Left ventricle myocardium inferior (tissue), 1 donor: ENCODE measurements at places on chromosomes 4 and X. TPM values are rescaled to one million over a fixed set of nuclear protein-coding genes. Genes with fewer than 3 reads are reported as not detected.
A peak's percentile ranks its signal among the peaks of the same experiment; 100 is the strongest.

The TECRL gene
- total RNA-seq: 1,086 TPM

The PRDM8 gene
- 0.66 TPM for total RNA-seq

The UGT2B17 gene
- not detected for total RNA-seq

The EDA gene
- total RNA-seq: 7.3 TPM

The FAM9C gene
- not detected for total RNA-seq

The AMTN gene
- total RNA-seq: not detected

The PAGE4 gene
- total RNA-seq: not detected

The TMEM35A gene
- total RNA-seq: not detected

GRCh38 chr4:173919196-173919595 is 364.3 kb downstream of the FBXO8 start:
- DNase-seq: no peak

DNA sequence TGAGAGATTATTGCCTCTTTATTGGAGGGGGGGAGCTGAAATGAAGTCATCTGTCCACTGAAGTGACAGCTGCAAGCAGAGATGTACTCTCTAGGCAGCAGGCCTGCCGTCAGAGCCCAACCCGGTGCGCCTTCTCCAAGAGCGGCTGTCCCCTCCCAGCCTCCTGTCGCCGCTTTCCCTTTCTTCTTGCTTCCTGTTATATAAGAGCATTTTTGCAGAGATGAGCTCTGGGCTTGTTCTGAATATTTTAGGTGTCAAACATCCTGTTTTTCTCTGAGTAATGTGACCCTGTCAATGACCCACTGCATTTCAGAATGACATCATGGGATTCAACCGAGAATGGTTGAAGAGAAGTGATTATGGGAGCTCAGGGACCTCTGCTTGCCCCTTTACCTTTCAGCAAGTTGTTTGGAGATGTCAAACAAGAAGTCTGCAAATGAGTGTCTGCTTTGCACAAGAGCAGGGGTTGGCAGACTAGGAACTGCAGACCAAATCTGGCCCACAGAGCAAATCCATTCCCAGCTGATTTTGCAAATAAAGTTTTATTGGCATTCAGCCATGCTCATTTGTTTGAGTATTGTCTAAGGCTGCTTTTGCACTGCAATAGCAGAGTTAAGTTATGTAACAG is 79.9 kb downstream of the SLC9A6 start:
- DNase-seq: peak; percentile 59

DNA sequence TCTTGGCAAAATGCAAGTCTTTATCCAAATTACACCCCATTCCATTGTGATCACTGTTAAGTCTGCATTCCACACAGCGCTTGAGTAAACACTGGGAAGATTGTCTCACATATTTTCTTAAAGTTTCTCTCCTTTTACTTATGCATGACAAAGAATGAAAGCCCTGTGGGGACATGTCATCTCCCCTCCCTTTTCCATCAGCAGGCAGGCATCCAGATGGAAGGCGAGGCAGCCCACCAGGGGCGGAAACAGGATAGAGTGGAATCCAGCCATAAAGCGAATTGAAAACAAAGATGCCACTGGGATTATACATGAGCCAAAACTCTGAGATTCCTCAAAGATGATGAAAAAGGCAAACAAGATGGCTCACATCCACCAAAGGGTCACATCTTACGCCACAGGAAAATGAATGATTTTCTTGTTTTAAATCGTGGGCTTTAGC is 78.2 kb downstream of the AFAP1 start:
- DNase-seq: peak; percentile 41

DNA sequence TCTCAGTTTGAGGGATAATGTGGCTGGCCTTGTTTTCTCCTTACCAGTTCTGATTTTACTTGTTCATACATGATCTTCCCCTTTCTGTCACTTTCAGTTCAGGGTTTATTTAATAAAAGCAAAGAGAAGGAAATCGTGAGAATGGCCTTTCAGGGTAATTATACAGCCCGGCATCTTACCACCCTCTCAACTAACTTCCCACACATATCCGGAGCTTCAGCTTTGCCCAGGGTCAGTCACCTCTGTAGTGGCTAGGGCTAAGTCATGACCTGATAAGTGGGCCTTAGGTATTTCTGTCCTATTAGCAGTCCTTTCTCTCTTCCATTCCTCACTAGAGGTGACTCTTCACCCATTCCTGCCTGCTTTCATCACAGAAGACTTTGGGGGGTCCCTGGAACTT is 15.8 kb downstream of the TRPC5 start:
- no peak for DNase-seq

DNA sequence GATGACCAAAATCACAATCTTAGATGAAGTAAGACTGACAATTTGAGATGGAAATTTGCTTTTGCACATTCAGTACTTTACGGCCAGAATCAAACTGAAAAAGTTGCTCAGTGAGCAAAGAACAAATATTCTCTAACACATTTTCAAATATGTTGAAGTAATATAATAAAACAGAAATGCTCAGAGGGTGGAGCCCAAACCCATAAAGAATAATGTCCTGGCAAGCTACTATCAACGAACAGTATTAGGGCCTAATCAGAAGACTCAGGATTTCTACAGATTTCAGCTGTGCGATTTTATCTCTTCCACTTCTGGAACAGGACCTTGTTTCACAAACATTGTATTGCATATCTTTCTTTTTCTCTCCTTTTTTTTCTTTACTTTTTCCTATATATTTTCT is 505.0 kb downstream of the TECRL start:
- no peak for DNase-seq

DNA sequence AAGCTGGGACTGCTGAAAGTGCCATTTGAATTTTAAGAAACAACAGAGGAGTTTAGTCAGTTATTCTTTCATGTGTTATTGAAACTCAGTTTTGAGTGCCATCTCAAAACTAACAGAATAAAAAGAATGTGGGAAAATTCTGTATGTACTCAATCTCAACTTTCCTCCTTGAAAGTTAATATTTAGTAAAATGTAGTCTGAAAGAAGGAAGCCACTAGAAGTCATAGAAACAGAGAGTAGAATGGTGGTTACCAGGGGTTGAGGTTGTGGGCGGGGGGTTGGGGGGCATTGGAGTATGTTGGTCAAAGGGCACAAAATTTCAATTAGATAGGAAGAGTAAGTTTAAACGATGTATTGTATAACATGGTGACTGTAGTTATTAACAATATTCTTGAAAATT is 628.3 kb upstream of the MAGEB2 start:
- DNase-seq: no peak

- no peak for DNase-seq
Observed at GRCh38 chr4:41133454-41134018, 80.8 kb downstream of the APBB2 start.

DNA sequence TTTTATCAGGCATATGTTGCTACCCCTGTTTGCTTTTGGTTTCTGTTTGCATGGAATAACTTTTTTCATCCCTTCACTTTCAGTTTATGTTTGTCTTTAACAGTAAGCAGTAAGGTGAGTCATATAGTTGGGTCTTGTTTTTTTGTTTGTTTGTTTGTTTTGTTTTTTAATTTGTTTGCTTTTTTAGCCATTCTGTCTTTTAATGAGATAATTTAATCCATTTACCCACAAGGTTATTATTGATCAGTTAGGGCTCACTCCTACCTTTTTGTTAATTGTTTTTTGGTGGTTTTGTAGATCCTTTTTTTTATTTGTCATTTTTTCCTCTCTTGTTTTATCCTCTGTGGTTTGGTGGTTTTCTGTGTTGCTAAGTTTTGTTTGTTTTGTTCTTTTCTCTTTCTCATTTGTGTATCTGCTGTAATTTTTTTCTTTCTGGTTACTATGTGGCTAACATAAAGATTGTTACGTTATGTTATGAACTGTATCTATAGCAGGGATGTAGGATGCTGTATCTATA is 379.5 kb upstream of the MAD2L1 start:
- DNase-seq: no peak

DNA sequence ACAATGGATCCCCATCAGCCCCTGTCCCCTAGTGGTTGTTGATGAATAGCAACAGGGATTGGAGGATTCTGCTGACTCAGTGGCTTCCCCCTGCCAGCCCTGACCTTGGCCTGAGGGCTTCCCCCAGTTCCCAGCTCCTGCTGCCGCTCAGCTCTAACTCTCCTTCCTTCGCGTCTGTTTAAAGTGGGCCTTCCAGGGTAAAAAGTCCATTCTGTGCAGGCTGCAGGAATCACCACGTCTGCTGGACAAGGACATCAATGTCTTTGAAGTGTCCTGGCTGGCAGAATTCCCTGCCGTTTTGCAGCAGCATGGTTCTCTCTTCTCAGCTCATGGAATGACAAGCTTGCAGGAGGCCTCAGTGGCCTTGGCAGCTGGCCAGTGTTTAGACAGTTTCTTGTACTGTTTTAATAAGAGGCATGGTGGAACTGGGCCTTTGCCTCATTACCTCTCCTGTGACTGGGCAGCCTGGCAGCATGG is 152.5 kb upstream of the STX18 start:
- DNase-seq: peak; percentile 43

DNA sequence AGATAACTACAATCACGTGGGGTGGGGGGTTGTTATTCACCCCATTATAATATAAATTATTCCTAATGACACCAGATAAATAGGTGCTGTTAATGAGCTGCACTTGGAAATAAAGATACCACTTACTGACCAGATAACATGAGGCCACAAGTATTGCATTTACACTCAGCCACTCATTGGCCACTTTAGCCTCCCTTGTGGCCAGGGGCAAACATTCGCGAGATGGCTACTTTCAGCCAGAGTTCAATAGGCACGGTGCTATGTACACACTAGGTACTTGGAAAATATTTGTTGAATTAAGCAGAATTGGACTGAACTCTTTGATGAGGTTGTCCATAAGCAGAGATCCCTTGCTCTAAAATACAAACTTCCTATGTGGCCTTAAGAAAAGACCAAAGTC is 713.7 kb upstream of the TENM3 start:
- no peak for DNase-seq

DNA sequence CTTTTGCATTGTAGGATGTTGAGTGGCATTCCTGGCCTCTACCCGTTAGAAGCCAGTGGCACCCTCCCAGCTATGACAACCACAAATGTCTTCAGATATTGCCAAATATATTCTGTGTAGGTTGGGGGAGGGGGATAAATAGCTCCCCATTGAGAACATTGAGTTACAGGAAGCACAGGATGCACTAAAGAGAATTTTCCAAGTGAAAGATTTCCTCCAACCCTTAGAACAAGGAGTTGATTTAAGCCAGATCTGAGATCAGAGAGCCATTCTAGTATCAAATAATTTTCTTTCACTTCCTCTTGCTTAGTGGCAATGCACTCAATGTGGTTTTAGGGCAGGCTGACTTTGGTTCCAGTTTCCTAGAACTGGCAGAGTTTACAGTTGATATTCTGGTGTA is 436.6 kb downstream of the C4orf33 start:
- no peak for DNase-seq

- DNase-seq: no peak
Observed at GRCh38 chrX:22105231-22105630, 73.1 kb downstream of the PHEX start.

- DNase-seq: no peak
Observed at GRCh38 chr4:19803406-19803805, 448.3 kb upstream of the SLIT2 start.

GRCh38 chr4:8162625-8163024 is 4.0 kb upstream of the ABLIM2 start:
- no peak for DNase-seq

GRCh38 chr4:144801731-144802130 is 155.8 kb downstream of the HHIP start:
- DNase-seq: no peak

DNA sequence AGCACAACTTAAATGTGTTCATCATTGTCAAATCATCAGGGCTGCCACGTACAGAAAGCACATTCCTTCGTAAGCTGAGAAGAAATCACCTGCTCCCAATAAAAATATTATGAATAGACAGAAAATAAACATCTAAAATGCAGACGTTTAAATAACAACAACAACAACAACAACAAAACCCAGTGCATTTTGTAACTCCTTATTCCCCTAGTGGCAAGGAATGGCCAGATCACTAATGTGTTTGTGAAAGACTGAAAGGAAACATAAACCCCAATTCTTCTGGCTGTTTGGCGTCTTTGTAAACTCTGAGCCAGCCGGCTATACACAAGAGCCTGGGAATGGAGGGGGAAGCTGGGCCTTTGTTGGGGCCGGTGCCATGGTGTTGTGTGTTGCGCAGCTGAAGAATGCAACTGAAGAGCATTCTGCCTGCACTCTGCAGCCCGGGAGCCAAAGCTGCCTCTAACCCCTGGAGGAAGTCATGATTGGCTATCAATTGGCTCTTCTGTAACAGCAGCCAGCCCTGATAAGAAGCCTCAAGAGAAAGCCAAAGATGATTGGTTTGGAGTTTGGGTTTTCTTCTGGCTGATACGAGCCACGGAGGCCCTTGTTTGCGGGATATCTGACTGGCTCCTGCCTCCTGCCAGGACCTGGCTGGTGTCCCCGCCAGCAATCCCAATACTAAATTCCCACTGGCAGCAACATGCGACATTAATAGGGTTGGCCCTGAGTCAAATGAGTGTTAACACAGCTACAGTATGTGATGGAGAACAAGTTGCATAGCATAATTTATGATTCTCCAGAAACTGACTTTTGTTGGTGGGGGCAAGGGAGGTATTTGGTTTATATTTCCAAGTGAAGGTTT is 89.7 kb upstream of the TFDP3 start:
- DNase-seq: peak; percentile 29

DNA sequence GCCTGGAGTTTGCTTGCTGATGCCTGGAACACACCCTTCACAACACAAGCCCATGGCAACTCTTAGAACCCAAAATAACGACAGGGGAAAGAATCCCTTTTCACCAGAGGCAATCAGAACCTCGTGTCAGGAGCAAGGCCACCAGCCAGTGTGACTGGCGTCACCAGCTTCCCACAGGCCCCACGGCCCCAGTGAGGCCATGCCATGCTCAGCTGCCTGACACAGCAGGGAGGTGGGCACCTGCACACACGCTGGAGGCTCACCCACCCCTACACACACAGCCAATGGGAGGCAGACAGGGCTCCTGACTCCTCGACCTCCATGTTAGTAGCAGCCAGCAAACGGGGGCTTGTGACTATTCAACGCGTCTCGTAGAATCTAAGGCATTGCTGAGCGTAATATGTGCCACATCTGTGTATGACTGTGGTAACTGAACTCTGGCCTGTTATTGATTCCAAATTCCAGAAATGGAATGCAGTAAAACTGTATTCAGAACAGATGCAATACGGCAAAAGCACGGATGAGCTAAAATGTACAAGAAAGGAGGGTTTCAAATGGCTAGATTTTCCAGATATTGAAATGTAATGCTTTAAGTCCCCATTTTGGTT is 28.5 kb downstream of the RNF212 start:
- no peak for DNase-seq

DNA sequence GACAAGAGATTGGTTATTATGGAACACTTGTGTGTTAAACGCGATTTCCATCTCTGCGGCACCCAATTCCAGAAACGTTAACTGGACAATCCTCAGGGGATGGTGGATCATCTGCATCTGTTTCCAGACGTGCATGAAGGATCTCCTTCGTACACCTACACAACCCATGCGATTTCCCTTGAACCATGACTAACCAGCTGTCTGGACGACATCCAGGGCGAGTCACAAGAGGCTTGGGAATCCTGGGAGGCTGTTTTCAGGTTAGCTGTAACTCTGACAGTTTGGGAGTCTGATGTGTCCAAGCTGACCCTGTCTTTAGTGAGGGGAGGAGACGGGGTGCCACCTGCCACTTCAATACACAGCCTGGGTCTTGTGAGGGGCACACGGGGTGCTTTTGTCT is 84.5 kb downstream of the GATB start:
- no peak for DNase-seq
